ENCODE measurements at places on chromosomes 13 and 19.

GRCh38 chr13:46565808-46566750 lies 13.1 kb downstream of the LRCH1 start:
- no peak for DNase-seq

DNA sequence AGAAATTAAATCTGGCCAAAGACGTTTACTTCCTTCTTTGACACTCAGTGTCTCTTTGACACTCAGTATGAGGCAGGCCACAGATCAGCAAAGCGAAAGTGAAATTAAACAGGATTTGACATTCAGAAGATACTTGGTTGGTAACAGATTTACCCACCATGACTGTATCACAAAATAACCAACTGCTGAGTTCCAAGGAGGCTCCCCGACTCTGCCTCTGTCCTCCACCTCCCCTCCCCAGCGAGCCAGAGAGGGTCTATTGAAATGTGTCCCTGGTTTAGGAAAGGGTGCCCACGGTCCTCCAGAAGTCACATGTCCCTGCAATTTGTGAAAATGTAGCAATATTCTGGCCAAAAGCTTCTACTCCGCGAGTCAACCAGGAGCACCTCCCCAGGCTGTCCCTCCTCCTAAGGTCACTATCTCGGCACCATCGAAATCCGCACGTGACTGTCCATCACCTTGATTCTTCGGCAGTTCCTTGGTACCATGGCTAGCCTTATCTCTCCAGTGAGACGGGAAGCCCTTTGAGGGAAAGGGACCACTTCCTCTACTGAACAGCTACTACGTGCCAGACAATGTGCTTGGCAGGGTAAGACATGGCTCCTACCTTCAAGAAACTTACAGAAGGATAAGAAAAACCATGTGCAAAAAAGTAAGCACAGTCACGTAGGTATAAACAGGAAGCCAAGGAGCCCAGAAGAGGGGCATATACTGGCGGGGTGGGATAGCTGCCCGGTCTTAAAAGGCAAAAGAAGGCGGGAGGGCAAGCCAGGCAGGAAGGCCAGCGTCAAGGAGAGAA lies 1.5 kb downstream of the N4BP2L1 start:
- peak; percentile 78 for DNase-seq

GRCh38 chr13:37617173-37617572 lies 18.6 kb upstream of the POSTN start:
- no peak for DNase-seq

DNA sequence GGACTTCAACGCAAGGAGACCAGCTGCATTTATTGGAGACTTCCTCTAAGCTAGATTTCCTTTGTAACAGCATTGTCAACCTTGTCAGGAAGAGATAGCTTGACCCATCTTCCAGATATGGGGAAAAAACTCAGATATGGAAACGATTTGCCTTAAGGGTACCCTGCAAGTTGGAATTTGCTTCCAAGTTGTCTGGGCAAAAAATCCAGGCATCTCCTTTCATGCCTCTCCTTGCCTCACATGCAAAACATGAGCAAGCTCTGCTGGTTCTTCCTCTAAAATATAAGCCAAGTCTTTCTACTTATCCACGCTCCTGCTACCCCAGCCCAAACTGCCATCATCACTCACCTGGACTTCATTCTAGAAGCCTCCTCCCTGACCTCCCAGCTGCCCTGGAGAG lies 6.4 kb upstream of the DNMT1 start:
- DNase-seq, result no peak

GRCh38 chr13:60838581-60838980 lies 441.6 kb downstream of the TDRD3 start:
- DNase-seq, result no peak

GRCh38 chr13:104296286-104296685 lies 1230.1 kb upstream of the SLC10A2 start:
- DNase-seq, result no peak

- no peak for DNase-seq
Observed at GRCh38 chr19:36398571-36398970, 19.6 kb upstream of the ZFP14 start.

DNA sequence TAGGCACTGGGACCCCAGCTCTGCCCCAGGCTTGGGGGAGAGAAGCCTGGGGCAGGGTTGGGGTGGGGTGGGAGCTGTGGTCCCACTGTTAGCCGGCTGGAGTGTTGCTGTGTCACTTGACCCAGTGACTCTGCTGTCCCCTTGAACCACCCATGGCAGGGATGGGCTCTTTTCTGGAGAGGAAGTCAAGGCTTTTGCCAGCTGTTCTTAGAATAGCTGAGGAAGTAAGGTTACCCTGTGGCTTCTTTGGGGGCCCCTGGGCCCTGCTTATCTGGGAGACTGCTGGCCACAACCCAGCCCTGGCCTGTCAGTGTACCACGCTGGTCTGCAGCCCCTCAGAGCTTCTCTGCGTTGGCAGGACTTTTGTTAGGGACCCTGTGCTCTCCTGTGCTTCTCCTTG lies 9.1 kb downstream of the PNPLA6 start:
- DNase-seq, result no peak

Data from activated CD8-positive, alpha-beta memory T cell treated with anti-CD3 and anti-CD28 coated beads for 24 hours (primary cell).